ENCODE measurements at places on chromosomes 1 and 21. TPM values are rescaled to one million over a fixed set of nuclear protein-coding genes. Genes with fewer than 3 reads are reported as not detected.

TEKT2 gene
- total RNA-seq: 0.98 TPM

LENEP gene
- total RNA-seq: not detected

PLA2G4A gene
- total RNA-seq: 4.8 TPM

LCE6A gene
- total RNA-seq: not detected

GRCh38 chr1:20325844-20326420 is 35.3 kb downstream of the VWA5B1 start:
- DNase-seq: no peak

DNA sequence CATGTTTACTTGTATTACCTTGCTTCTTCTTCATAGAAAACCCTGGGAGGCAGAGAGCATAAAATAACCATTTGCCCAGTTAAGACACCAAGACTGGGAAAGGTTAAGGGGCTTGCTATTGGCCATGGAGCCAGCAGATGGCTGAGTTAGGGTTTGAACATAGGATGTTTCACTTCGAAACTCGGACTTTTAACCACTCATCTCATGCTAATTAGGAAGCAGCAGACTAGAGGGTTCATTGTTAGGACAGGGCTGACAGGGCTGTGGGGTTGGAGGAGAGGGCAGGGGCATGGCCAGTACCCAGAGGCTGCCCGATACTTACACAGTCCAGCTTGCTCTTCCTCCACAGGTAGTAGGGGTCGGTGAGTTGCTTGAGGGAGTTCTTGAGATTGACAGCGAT is 17.0 kb downstream of the SLC26A9 start:
- no peak for DNase-seq

DNA sequence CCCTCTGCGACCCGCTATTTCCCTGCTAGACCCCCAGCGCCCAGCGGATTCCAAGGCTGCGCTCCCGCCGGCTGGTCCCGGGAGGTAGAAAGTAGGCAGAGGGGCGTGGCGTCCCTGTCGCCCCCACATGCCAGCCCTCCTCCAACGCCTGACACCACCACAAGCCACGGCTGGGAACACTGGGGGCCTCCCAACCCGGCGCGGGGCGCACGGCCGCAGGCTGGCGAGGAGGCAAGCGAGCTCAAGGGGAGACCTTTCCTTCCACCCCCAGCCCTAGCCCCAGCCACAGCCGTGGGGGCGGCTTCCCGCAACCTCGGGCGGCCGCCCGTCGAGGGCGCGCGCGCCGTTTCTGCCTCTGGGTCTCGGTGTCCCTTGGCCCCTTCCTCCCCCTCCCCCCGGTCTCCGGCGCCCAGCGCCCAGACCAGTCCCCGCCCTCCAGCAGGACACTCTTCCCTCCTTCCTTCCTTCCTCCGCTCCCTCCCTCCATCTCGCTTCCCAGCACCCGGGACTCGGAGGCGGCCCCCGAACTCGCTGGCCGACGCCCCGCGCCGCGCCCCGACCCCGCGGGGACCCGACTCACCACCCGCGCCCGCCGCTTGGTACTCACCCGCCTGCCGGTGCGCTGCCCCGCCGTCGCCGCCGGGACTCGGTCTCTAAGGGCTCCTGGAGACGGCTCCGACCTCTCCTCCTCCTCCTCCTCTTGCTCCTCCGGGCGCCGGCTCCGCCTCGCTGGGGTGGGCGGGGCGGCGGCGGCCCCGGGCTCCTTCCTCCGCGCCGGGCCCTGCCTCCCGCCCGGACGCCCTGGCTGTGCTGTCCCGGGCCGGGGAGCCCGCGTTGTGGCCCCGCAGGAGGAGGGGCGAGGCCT is at the start of gene GNG12:
Gene GNG12, minus strand, starts transcription at position 731 of the 865 bp plus-strand sequence. CDS start 125,781 bp downstream, outside the sequence.
- peak; percentile 86 for DNase-seq

DNA sequence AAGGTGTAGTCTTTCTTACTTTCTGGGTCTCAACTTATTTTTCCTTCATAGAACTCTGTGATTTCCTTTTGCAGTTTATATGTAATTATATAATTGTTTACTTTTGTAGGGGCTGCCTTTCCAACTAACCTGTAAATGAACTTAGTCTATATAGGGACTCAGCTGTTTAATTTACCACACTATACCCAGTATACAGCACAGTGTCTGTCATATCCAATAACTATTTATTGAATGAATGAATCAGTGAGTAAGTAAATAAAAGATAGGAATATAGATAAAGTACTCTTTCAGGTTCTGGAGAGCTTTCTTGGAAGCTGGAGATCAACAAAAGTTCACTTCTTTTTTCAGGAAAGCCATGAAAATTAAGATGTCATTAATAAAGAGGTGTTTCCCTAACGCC is 174.8 kb downstream of the NTNG1 start:
- no peak for DNase-seq

DNA sequence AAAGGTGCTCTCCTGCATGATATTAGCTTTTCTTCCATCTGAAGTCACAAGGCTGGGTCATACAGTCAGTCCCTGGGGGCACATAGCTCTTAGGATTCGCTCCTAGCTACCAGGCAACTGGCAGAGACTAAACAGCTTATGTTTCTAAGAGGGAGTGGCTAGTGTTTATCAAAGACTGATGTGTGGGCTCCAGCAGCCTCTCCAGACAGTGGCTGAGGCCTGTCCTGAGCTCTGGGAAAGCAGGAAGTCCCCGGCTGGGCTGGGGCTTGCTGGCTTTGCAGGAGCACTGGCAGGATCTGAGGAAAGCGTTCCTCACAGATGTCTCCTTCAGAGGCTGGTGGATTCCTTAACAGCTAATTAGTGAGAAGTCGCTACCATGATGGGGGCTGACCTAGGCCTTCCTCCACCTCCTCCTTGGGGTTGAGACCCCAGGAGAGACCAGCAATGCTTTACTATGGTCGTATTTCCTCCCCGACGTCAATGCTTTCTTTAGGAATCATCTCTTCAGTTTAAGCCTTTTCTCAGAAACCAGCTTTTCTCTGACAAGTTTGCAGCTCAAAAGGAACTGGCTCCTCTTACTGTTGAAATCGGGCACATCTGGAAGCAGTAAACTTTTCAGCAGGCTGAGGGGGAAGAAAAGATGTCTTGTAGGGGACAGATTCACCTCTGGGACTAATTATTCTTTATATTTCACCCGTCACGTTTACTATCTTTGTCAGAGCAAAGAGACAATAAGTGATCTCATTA is 33.5 kb upstream of the HHAT start:
- DNase-seq: no peak

DNA sequence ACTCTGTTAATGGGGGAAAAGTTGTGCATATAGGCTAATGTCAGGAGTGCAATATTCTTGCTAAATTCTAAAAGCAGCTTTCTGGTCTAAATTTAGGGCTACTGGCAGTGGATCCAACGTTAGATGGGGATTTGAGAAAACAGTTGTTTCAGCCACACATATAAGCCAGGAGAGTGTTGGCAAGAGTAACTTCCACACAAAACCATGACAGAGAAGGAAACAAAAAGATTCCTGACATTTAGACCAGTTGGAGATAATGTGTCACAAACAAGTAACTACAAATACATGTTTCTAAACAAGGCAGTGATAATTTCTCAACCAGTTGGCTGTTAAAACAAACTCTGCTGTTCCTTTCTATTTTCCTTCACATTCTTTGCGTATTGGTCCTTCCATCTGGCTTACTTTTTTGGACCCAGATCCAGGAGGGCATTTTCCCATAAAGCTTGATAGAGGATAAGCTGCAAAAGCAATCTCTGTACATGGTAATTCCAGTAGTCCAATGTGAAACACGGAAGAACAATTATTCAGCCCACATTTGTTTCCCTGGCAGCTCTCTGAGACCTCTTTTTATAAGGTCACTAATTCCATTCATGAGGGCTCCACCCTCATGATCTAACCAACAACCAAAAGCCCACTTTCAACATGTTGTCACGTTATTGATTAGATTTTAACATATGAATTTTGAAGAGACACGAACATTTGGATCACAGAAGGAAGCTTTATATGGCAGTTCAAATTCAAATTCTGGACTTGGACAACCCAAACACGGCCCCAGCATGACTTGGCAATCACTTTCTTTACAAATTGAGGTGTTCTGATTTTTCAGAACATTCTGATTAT is 1888.6 kb downstream of the MRPL39 start:
- no peak for DNase-seq

DNA sequence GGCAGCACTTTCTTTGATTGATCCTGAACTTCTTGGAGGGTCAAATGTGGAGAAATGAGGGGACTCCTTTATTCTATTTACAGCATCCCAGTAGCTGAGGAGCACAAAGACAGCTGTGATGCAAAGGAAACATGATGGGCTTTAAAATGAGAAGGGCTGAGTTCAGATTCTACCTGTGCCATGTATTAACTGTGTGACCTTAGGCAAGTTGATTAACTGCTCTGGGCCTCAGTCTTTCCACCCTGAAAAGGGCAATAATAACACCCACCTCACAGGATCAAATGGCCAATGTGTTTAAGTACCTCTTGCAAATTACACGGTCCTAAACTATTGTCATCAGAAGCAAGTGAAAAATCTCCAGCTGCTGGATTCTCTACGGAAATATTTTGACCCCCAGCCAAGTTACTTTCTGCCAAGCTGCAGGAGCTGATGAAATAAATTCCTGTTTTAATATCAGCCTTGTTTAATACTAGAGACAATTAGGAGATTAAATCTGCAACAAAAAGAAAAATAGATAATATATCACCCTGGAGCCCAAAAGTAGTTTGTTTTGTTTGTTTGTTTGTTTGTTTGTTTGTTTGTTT is 15.7 kb downstream of the TMEM81 start:
- peak; percentile 23 for DNase-seq

GRCh38 chr1:20660847-20661206 is 342 bp downstream of the DDOST start:
- DNase-seq: no peak

DNA sequence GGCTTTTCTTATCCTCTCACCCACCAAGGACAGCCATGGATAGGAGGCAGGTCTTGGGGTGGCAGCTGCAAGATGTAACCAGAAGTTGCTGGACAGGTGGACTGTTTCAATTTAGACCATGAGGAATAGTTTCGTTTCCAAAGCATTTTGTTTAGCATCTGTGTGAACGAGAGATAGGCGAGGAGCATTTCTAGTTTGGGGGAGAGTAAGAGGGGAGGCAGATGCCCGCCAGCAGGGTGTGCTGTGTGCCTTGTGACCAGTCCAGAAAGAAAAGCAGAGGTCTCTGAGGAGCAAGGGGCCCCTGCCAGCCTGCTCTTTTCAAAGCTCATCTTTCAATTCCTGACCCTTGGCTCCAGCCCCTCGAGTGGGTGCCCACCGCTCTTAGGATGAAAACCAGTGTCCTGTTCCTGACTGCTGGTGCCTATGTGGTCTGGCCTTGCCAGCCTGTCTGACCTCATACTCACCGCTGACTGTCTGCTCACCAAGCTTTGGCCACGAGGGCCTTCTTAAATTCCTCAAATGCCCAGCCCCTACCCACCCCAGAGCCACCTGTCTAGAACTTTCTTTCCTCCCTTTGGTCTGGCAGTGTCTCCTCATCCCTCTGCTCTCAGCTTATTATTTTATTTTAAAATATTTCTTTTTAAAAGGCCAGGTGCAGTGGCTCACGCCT is 8.5 kb downstream of the SERINC2 start:
- no peak for DNase-seq

DNA sequence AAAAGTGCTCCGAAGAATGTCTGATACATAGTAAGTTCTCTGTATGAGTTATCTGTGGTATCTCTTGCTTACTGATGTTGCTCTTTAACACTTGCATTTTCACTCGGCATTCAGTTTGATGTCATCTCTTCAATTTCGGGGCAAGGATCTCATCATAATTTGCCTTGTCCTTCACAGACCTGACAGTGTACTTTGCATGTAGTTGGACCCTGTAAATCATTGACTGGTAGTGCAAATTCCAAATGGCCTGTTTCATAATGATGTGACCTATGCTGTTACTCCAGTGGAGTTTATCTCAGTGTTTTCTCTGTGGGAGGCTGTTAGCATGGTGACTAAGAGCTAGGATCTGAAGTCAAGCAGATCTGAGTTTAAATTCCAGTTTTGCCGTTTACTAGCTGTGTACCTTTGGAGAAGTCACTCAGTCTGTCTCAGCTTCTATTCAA is 34.2 kb upstream of the ABCD3 start:
- DNase-seq: no peak

DNA sequence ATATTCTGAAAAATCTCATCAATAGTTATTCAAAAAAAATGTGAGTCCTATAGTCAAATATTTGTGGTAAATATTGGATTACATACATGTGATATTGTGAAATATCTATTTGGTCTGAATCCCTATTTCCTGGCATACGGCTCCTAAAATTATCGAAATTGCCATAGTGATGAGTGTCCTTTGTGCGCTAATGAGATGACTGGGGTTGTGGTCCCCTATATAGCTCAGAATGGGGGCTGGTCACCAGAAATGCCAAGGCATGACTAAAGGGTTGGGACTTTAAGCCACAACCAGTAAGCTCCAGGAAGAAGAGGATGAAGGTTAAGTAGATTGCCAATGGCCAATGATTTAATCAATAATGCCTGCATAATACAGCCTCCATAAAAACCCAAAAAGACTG is 610.2 kb upstream of the CHRM3 start:
- no peak for DNase-seq

DNA sequence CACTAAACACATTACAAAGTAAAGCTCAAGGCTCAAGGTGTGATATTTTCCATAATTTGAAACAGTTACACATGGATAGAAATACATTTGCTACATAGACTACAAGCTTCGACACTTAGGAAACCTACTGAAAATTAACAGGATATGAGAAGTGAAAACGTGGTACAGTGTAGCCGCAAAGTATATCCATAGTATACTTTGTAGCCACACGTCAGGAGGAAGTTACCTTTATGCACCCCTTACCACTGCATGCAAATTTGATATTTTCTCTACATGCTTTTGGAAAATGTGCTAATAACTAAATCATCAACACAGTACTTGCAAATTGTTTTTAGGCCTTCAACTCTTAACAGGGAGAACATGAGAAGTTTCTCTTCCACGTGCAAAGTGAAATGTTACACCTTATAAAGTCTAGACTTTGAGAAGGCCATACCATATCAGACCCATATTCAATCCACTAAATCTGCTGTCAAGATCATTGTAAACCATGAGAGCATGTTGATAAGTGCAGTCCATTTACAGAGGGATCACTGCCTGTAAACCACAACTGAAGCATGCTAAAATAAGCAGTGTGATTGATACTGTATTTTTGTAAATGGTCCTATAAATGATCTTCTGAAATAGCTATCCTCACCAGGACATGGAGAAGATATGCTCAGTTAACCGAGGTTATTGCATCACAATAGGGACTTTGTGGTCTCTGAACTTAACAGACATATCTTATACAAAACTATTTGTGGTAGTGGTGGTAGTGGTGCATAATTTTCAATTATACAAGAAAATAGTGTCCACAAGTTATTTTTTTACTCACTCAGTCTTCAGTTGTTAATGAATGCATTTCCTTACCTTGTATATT is 64.7 kb downstream of the VAV3 start:
- no peak for DNase-seq

Data from sciatic nerve (tissue), 2 donors.